ENCODE measurements at places on chromosomes 5 and 9.

DNA sequence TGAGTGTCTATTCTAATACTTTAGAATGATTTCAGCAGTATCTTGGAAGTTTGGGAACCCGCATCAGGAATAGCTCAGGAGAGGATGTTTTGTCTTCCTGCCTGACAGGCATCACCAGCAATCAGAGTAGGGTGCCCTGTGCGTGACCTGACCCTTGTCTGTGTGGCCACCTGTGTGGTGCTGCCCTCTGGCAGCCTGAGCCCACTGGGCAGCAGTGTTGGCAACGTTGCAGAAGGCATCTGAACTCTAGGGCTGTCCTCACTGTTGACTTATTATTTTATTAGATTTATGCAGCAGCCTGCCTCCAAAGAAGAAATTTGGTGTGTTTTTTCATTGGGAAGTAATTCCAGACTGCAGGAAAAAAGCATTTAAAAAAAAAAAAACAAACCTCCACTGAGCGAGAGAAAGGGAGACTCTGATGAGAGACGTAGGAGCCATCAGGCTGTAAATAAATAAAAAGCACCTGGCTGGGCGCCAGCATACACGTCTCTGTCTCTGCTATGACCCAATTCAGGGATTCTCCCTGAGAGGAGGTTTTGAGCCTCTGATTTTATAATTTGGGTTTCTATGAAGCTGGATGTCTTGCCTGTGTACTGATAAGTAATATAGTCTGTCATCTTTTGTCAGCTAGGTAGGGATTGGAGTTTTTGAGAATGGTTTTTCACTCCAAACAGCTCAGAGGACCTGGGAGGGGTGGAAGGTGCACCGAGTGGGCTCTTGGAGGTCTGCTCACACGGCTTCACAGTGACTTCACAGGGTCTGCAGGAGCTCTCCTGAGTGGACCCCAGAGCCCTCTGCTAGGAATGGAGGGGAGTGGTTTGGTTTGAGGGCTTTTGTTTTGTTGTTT is 49.0 kb downstream of the FAM78A start:
- DNase-seq: no peak

- no peak for DNase-seq
These were observed 91.8 kb upstream of the OR13F1 start for GRCh38 chr9:104412238-104412637.

- DNase-seq: no peak
These were observed 27.7 kb downstream of the YIPF5 start for GRCh38 chr5:144142824-144143162.

- no peak for DNase-seq
These were observed 56.1 kb downstream of the PTCH1 start for GRCh38 chr9:95460518-95461164.

DNA sequence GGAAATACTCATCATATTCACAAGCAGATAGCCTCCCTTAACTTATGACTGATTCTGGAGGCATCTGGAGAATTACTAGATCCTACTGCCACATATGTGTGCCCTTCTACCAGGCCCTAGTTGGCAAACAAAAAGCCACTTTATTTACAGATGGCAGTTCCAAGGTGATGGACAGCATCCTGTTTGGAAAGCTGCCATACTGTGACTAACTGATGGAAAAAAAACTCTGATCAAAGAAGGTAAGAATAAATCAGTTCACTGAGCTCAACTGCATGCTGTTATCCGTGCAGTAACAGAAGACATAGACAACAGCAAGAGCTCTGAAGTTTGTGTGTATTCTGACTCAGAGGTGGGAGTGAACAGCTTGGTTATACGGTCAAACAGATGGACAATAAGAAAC is 279.8 kb upstream of the POU5F2 start:
- DNase-seq: no peak

DNA sequence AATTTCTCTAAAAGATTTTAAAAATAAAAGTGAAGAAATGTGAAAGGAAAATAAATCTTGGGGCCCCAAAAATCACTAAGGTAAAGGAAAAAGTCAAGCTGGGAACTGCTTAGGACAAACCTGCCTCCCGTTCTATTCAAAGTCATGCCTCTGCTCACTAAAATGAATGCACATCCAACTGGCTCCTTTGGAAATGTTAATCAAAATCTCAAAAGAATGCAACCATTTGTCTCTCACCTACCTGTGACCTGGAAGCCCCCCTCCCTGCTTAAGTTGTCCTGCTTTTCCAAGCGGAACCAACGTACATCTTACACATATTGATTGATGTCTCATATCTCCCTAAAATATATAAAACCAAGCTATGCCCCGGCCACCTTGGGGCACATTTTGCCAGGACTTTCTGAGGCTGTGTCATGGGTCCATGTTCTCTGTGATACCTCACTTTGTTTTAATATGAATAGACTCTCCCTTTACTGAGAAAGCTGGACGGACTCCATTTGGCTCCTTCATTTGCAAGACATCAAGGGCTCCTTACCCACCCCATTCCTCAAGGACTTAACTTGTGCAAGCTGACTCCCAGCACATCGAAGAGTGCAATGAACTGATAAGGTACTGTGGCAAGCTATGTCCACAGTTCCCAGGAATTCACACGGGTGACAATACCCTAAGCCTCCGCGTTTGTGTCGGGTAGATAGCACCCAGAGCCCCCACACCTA is 164.3 kb downstream of the SMC2 start:
- DNase-seq: no peak

- peak; percentile 51 for DNase-seq
These were observed 410.1 kb downstream of the DMRT2 start for GRCh38 chr9:1460143-1460769.

DNA sequence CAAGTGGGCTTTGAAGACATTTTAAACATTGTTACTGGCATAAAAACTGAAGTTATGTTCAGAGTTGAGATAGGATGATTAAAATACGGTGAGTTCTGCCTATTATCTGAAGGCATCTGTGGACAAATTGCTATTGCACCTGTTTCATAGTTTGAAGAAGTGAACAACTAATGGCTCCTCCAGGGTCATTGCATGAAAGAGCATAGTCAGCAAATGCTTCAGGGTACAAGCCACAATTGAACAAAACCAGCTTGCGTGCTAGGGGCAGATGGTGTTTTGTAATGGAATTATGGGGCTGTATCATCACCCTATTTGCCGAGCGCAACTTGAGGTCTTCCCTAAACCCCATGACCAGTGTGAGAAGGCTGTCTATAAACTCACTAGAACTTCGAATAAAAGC is 369.1 kb downstream of the MTRR start:
- no peak for DNase-seq

- DNase-seq: no peak
These were observed 177.3 kb downstream of the RAB3C start for GRCh38 chr5:58760222-58760621.

GRCh38 chr5:60492958-60493357 is 207.0 kb downstream of the DEPDC1B start:
- DNase-seq: no peak

- peak; percentile 88 for DNase-seq
These were observed 5.9 kb upstream of the EGR1 start for GRCh38 chr5:138459311-138459933.

- DNase-seq: no peak
These were observed 109.6 kb downstream of the FGF18 start for GRCh38 chr5:171528865-171529614.

GRCh38 chr5:172426086-172426485 is 28.2 kb downstream of the SH3PXD2B start:
- DNase-seq: no peak

DNA sequence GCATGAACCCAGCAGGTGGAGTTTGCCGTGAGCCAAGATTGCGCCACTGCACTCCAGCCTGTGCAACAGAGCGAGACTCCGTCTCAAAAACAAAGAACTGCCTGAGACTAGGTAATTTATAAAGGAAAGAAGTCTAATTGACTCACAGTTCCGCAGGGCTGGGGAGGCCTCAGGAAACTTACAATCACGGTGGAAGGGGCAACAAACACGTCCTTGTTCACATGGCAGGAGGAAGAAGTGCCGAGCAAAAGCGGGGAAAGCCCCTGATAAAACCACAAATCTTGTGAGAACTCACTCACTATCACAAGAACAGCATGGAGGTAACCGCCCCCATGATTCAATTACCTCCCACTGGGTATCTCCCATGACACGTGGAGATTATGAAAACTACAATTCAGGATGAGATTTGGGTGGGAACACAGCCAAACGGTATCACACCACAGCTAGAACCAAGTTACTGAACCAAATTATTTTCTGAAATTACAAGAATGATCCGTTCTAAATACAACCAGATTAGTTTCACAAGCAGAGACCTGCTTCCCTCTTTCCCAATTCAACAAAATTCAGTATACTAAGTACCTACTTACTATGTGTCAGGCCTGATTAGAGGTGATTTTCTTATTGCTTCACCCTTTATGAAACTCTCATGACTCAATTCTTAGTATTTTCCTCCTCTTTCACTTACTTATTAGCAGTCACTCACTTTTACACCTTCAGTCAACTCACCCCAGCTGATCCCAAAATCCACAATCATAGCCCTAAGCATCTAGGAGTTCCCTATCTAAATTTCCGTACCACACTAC is 8.4 kb downstream of the UBTD2 start:
- DNase-seq: peak; percentile 84

GRCh38 chr9:95937131-95937530 is 61.6 kb downstream of the ERCC6L2 start:
- no peak for DNase-seq

GRCh38 chr5:173833196-173833985 is 54.8 kb upstream of the CPEB4 start:
- DNase-seq: no peak

Measured in activated CD4-positive, alpha-beta T cell treated with anti-CD3 and anti-CD28 coated beads, Interleukin-10, Interleukin-2, amounts not matched to agents 100 ng/mL and 50 ng/mL, durations not matched to agents 16 hours and 8 hours (primary cell).